ENCODE measurements at places on chromosomes 12 and 14.

DNA sequence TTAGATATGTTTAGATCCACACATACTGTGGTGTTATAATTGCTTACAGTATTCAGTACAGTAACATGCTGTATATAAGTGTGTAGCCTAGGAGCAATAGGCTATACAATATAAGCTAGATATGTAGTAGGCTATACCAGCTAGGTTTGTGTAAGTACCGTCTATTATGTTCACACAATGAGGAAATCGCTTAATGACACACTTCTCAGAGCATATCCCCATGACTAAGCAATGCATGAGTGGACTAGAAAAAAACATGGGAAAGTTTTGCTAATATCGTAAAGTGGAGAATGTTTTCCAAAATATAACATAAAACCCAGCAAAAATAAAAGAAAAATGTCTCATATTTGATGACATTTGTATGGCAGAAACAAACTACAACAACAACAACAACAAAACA, 27.3 kb downstream of the AKAP3 start:
- no peak for DNase-seq

DNA sequence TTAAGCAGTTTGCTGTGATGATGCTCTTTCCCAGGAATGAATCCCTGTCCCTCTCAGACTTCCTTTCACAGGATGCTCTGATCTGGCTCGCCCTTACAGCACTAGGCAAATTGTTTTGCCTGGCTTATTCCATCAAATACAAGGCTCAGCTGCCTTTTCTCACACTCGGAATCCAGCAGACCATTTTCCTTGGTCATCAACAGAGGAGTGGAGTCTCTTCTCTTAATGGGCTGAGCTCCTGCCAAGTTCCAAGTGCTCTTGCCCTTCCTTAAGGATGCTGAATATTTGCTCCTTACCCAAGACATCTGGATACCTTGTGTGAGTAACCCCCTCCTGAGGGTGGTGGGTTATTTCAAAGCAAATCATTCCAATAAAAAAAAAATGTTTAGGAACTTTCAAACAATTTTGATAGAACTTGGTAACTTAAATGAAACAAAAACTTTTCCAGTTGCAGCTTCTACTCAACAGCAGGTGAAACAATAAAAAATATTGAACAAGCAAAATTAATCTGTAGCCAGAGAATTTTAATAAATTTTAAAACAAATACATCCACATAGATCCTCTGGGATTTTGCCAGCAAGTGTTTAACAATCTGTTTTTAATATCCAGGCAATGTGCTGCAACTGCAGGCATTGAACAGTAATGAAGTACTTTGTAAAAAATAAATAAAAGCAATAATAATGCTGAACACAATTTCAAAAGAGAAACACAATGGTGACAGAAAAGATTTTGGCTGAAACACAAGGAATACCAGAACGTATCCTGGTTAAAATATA, 264.0 kb upstream of the FAR2 start:
- DNase-seq, result no peak

DNA sequence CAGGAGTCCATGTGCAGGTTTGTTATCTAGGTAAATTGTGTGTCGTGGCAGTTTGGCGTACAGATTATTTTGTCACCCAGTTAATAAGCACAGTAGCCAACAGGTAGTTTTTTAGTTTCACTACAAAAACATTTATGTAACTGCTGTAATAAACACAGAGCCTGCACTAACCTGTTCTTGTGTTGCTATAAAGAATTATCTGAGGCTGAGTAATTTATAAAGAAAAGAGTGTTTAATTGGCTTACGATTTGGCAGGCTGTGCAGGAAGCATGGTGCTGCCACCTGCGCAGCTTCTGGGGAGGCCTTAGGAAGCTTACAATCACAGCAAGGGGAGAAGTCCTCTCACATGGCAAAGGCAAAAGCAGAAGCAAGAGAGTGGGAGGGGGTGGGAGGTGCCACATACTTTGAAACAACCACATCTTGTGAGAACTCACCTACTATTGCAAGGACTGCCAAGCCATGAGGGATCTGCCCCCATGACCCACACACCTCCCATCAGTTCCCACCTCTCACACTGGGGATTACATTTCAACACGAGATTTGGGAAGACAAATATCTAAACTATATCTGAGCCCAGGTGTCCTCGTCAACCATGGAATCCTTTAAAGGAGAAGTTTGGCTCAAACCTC, 266.4 kb upstream of the GRIP1 start:
- DNase-seq, result no peak

GRCh38 chr12:108789546-108789945, 58.2 kb upstream of the CORO1C start:
- no peak for DNase-seq

DNA sequence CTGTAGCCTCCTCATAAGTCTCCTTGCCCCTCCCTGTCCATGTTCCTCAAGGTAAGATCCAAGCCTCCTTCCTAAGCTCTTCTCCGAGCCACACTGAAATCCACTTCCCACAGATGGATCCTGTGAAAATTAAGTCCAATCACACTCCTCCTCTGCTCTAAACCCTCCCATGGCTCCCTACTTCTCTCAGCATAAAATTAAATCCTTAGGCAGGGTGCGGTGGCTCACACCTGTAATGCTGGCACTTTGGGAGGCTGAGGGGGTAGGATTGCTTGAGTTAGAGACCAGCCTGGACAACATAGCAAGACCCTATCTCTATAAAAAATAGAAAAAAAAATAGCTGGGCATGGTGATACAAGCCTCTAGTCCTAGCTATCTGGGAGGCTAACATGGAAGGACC, 2.3 kb downstream of the PHETA1 start:
- no peak for DNase-seq

GRCh38 chr12:39697108-39697507, 77.5 kb upstream of the ABCD2 start:
- DNase-seq, result no peak

DNA sequence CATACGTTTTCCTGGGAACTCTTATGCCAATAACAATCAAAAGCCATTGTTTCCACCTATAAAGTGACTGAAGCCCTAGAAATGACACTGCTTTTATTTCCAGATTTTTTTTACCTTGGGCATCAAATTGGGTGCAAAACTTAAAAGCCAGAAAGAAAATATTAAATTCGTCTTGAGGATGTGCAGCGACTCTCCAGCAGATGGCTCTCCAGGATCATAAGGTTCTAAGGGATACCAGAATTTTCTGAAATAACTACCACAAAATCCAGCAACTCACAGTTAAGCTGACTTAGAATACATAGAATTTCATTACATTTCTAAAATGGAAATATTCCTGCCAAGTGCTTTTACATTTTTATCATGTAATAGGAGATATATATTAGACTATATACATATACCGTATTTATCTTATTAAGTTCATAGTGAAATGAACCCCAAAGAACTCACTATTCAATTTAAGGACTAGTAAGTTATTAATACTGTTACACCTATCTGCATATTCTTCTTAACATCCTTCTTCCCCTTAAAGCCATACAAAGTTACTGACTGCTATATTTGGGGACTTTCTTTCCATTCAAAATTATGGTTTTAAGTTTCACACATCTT, 44.0 kb downstream of the ARMH4 start:
- DNase-seq, result peak; percentile 46

DNA sequence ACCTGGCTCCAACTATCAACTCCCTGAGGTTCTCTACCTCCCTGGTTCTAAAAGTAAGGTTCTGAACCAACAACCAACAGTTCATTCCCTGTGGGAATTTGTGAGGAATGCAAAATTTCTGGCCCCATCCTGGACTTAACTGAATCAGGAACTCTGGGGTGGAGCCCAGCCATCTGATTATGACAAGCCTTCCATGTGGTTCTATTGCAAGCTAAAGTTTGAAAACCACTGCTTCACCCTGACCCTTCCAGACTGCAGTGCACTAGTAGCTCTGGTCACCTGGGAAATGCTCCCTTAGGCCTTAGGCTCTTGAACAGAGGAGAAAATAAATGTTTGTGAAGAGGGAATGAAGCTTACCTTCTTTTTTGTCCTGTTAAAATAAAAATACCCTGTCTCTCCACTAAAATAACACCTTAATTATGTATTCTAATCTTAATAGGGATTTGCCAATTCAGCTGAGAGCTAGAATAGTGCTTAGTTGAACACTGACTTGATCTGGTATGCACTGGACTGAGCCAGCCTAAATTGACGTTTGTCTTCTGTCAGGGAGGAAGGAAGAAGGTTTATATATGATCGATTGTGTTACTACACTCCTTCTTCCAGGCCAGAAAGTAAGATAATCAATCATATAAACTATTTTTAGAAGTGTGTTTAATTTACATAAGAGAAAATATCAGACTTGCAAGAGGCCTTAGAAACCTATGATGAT, 39.1 kb upstream of the DDHD1 start:
- DNase-seq, result no peak

- no peak for DNase-seq
Observed at GRCh38 chr14:96249029-96249428, 7.0 kb upstream of the BDKRB1 start.
